Mesendoderm (in vitro differentiated cells): ENCODE measurements at places on chromosomes 11 and 22.

DNA sequence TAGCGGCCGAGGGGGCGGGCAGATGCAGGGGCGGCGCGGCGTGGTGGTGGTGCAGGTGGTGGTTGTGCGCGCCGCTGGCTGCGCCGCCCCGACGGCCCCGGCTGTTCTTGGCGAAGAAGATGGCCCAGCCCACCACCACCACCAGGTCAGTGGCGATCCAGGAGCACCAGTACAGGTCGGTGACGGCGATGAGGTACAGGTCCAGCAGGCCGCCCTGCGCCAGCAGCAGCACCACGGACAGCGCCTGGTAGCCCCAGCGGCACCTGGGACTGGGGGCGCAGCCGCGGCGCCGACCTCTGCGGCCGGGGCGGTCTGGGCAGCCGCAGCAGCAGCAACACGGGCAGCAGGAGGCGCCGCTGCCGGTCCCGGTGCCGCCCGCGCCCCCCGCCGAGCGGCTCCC lies 879 bp downstream of the TMEM121B start:
- DNase-seq: peak; percentile 90

- no peak for DNase-seq
Measured at GRCh38 chr11:87329172-87329571, 291.4 kb downstream of the TMEM135 start.

- no peak for DNase-seq
Measured at GRCh38 chr22:20639343-20639742, 131.9 kb downstream of the MED15 start.

GRCh38 chr11:134614141-134614540 lies 202.1 kb upstream of the B3GAT1 start:
- DNase-seq: no peak

- DNase-seq: no peak
Measured at GRCh38 chr22:50686794-50687193, 14.2 kb downstream of the SHANK3 start.

DNA sequence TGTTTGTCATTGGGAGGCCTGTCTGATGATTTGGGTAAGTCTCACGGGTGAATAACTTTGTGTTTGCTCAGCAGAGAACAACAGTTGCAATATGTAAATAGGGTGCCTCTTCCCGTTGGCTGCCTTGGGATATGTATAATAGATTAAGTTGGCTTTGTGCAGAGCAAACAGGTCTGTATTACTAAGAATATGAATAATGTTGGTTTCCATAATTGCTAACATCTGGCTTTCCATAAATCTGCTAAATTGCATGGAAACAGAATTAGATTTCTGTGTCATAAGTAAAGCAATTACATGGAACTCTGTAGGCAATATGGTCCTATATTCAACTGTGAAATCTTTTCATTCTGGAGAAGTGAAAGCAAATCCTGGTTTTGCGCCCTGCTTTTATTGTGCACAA lies 636.0 kb upstream of the ANO5 start:
- no peak for DNase-seq

DNA sequence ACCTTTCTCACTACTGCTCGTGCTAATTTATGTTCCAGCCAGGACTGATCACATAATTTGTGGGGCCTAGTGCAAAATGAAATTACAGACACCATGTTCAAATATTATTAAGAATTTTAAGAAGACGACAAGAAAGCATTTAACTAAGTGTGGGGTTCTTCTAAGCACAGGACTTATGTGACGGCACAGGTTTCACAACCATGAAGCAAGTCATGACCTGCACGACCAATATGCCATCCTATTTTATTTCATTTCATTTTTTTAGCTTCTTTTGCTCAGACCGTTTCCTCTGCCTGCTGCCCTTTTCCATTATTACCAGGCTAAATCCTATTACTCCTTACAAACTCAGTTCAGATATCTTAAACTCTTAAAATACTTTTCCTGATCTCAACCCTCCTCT lies 462.5 kb downstream of the AASDHPPT start:
- no peak for DNase-seq

DNA sequence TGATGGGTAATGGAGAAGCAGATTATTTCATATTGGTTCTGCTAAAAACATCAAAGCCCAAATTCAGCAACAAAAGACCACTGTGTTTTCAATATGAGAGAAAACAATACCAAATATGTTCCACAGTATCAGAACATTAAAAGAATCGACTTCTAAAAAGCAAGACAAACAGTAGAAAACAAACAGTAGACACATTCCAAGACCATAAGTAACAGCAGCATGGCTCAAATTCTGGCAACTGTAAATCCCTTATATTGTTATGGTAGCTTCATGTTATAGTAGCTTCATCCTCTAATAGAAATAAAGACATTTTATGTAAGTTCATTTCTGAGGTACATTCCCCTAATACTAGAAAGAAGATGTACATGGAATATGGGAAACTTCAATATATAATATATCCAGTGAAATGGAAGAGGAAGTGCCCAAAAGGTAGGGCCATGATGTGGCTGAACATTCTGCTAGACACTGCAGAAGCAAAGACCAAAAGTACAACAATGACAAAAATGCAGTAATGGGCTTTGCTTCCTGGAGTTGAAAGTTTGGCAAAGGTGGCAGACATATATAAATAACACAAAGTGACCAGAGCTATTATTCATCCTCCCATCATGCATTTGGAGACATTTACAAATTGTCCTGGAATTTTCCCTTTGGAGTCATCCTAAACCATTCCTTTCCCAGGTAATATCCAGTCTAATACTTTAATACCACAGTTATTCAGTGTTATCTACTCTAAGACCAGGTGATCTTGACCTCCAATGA lies 299.9 kb downstream of the DCDC1 start:
- DNase-seq: no peak

DNA sequence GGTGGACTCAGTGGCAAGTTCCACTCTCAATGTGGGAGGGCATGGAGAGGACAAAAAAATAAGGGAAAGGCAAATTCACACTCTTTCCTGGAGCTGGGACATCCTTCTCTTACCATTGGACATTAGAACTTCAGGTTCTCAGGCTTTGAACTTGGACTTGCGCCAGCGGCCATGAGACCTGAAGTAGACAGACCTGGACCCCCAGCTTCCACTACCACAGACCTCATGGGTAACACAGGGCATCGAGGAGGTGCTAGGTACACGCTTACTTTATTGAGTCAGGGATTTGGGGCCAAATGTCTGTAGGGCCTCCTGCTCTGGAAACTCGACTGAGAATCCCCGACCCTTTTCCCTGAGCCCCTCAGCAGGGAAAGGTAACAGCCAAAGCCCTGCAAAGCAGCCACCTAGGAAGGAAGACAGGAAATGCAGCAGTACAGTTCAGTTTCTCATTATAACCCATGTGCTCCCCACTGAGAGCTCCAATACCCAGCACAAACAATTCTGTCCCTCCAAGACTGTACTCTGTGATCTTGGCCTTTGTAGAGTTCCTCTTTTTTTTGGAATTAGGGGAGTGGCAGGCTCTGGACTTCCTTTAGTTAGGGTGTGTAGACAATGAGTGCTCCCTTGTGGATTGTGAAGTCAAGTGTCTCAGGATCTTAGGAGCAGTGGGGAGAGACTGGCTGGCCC lies 5.7 kb downstream of the CHRNA10 start:
- DNase-seq: peak; percentile 27

GRCh38 chr11:88535266-88535665 lies 197.7 kb upstream of the CTSC start:
- no peak for DNase-seq

DNA sequence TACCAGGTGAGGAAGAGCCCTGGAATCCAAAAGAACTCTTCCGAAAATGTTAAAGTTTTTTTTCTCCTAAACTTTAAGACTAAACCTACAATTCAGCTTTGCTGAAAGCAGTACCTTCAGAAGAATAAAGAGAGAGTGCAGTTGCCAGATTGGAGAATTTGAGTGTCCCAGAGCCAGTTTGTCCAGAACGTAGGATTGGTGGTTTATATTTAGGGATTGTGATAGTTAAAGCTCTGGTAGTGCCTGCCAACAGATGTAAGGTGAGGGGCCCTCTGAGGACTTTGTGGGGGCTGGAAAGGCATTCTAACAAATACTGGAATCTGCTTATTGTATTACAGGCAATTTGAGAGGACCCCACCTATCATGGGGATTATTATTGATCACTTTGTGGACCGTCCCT lies 39.8 kb downstream of the ATG13 start:
- no peak for DNase-seq

GRCh38 chr11:133198438-133198837 lies 333.9 kb downstream of the OPCML start:
- no peak for DNase-seq

DNA sequence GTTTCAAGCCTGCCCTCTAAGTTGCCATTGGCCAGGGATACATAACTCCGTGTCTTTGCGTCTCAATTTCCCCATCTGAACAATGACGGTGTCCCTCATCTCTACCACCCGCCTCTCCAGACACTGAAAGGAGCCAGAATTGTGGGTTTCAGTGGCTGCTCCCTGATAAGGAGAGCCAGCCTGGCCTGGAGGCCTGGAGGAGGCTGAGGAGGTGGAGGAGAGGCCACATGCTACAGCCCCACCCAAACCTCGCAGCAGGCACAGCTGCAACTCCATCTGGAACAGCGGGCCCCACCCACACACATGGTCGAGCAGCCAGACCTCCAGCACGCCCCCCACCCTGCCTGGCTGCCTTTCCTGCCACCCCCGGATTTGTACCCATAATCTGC lies 34.4 kb upstream of the CD82 start:
- no peak for DNase-seq

DNA sequence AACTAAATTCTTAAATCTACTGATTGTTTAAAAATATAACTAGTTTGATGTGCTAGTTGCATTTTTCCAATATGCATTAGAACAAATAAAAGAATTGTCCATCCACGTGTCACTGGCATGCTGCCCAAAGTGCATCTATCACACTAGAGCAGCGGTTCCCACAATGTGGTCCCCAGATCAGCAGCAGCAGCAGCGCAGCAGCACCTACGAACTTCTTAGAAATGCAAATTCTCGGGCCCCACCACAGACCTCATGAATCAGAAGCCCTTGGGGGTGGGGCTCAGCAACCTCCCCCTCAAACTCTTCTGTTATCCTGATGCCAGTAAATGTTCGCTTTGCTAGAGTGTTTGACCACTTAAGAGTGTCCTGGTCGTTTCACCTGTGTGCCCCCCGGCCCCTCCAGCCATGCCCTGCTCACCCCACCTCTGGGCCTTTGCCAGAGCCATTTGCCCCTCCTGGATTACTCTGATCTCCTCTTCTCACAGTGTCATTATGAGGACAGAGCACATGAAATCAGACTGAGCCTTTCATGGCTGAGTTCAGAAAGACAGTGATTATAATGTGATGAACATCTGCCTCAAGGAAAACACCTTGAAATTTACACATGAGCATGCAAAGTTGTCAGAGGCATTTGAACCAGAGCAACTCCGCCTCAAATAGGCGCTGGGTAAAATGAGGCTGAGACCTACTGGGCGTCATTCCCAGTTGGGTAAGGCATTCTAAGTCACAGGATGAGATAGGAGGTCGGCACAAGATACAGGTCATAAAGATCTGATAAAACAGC lies 12.6 kb upstream of the VSIG10L2 start:
- DNase-seq: no peak

GRCh38 chr11:124934862-124935547 lies 842 bp downstream of the HEPACAM start:
- no peak for DNase-seq

- no peak for DNase-seq
Measured at GRCh38 chr11:107468596-107468995, 11.0 kb upstream of the CWF19L2 start.

- DNase-seq: no peak
Measured at GRCh38 chr22:23908587-23909205, 14.5 kb downstream of the MIF start.
